Mucosa of gallbladder (tissue), 1 donor: ENCODE measurements at places on chromosomes 13 and 19.

GRCh38 chr13:67318398-67318797, 88.3 kb upstream of the PCDH9 start:
- no peak for DNase-seq

DNA sequence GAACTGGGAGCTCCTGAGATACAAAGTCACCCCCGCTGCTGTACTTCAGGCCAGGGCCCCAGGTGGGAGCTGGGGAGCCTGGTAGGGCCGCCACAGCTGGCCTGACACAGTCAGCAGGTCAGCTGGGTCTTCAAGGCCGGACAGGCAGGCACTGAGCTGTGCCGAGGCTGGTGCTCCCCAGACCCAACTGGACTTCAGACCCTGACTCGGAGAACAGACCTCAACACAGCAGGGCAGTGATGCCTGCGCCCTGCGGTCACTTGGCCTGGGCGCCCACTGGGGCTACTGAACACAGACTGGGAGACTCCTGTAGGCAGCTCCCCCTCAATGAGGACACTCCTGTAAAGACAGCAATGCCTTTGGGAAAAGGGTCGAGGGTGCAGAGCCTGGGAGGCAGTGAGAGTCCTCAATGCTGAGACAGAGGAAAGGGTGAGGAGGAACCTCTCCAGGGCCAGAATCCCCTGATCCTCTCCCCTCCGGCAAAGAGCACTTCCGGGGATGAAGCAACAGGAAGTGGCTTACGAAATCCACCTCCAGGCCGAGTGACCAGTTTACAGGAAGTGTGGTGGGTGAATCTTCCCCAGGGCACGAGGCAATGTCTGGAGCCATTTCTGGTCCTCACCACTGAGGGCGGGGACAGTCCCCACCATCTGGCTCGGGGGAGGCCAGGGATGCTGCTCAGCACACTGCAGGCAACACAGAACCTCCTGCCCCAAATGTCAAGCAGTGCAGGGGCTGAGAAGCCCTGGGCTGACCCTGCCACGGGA, 40.8 kb upstream of the ISYNA1 start:
- peak; percentile 82 for DNase-seq

GRCh38 chr13:49086722-49087121, 111.0 kb downstream of the FNDC3A start:
- DNase-seq, result no peak

GRCh38 chr19:1767464-1767933, 14.2 kb downstream of the ONECUT3 start:
- DNase-seq, result peak; percentile 38

- no peak for DNase-seq
Observed at GRCh38 chr19:53898636-53899341, 10.3 kb upstream of the CACNG7 start.

DNA sequence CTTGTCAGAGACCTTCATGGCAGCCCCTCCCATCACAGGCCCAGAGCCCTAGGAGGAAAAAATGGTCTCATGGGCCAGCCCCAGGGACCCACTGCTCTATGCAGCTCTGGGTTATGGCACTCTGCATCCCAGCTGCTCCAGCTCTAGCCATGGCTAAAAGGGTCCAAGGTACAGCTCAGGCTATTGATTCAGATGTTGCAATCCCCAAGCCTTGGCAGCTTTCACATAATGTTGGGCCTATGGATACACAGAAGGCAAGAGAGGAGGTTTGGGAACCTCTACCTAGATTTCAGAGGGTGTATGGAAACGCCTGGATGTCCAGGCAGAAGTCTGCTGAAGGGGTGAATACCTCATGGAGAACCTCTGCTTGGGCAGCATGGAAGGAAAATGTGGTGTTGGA, 996.0 kb downstream of the PCDH9 start:
- no peak for DNase-seq

DNA sequence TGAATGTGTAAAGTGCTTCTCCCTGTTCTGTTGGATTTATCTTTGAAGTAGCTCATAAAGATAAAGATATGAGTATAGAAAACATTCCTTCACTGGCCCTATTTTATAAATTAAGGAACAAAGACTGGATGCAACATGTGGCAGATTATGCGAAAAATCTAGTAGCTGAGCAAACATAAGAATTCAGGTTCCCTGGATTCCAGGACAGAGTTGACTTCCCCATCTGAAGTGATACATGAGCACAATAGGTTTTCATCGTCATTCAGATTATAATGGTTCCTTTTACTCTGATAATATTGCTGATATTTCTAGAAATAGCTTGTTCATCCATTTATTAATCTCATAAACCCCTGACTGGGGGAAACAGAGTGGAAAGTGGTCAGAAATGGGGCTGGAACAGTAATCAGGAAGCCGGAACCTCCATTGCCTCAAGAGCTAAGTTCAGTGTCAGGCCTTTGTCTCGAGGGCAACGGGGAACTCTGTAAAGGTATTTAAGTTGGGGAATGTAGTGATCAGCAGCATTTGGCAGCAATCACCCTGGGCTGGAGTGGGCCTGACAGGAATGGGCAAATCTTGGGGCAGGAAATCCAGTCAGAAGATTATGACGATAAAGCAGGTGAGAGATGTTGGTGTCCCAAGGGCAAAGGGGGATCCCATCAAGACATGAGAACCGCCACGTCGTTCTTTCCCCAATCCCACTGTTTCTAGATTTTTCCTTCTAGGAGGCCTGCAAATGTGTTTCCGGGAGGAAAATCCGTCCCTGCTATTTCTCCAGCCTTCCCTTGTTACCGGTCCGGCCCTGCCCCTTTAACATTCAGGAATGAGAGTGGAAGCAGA, 232.5 kb upstream of the SERP2 start:
- DNase-seq, result no peak
